ENCODE measurements at places on chromosomes 2 and 18.

- no peak for DNase-seq
Measured at GRCh38 chr2:12341920-12342319, 374.8 kb upstream of the TRIB2 start.

GRCh38 chr18:79936641-79937040, 14.8 kb downstream of the SLC66A2 start:
- no peak for DNase-seq

- DNase-seq: no peak
Measured at GRCh38 chr18:9738266-9738969, 30.3 kb downstream of the RAB31 start.

DNA sequence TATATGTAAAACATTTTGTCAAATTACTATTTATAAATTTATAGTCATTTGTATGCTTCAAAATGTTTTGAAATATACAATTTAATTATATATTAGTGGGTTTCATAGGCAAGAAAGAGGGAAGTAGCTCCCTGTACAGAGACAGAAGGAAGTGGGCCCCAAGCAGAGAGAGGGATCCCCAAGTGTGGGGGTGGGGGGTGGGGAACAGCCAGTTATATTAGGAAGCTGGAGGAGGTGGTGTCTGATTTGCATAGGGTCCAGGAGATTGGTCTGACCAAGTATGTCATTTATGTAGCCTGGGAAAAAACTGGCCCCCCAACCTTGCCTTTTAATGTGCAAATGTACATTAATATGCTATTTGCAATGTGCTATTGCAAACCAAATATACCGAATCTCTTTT, 76.5 kb upstream of the ZSWIM2 start:
- no peak for DNase-seq

GRCh38 chr2:85248773-85249509, 78.8 kb downstream of the TGOLN2 start:
- DNase-seq: no peak

GRCh38 chr18:9751371-9752031, 43.4 kb downstream of the RAB31 start:
- DNase-seq: no peak

DNA sequence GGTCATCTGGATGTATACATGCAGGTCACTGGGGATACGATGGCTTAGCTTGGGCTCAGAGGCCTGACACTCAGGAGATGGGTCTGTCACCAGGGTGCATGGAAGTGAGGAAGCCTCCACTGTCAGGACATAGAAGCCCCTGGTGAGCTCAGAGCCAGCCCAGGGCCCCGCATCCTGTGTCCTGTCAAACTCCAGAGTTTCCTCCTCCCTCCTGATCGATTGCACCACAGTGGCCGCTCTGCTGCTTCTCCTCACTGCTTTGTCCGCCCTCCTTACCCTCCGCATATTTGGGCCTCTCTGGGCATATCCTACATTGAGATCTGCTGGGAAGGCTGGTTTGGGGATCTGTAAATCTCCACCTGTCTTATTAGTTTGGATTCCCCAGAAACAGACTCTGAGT, 37.5 kb upstream of the ATG16L1 start:
- DNase-seq: no peak

DNA sequence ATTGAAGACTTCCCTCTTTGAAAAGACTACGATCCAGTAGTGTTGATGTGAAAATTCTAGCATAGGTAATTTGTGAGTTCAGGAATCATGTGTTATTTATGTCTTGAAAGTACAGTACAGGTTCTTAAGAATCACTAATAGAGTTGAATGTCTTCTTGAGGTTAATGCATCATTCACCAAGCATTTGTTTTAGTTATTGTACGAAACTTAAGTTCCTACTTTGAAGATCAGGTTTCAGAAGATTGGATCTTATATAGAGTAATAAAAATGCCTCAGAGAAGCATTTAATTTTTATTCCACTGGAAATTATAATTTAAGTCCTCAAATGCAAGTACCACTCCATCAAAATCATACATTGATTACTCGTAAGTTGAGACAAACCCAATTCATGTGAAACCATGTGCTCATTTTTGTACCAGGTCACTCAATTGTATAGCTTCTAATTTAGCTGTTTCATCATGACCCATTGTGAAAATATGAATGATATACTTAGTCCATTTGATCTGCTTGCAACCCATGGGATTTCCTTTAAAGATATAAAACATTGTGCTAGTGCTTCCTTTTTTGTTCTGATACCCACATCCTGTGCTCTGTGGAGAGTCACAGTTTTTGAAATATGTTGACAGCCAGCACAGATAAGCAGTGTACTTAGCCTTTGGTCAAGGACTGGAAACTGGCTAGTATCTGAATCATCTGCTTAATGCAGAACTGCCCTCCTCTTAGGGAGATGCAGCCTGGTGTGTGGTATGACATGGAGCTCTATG, 22.5 kb upstream of the RAB27B start:
- no peak for DNase-seq

- no peak for DNase-seq
Measured at GRCh38 chr2:110791435-110791834, 59.1 kb downstream of the ACOXL start.

DNA sequence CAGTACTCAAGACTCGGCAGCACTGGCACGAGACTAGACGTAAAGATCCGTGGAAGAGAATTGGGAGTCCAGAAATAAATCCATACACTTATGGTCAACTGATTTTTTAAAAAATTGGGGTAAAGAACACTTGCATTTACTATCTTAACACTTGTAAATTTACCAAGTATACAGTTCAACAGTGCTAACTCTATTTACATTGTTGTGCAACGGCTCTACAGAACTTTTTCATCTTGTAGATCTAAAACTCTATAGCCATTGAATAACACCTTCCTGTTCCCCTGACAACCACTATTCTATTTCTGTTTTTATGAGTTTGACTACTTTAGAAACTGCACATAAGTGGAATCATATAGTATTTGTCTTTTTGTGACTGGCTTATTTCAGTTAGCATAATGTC, 129.4 kb upstream of the SP3 start:
- no peak for DNase-seq

GRCh38 chr18:29512203-29512602, 1335.3 kb upstream of the CDH2 start:
- DNase-seq: no peak

GRCh38 chr2:62760555-62760954, 55.0 kb downstream of the EHBP1 start:
- no peak for DNase-seq

DNA sequence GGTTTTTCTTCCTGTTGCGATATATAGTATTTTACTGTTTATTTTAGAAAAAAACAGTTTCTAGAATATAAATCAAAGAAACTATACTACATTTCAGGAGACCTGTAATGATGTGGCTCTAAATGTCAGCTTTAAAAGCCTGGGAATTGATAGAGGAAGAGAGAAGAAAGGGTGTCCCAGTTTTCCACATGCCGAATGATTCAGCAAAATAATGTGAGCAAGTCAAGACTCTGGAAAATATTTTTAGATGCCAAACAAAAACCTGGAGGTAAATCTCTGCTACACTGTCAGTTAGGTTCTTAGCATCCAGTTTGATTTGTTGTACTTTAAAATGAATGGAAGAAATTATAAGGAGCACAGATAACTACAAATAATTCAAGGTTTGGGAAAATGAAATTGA, 67.1 kb upstream of the DSG1 start:
- DNase-seq: no peak

DNA sequence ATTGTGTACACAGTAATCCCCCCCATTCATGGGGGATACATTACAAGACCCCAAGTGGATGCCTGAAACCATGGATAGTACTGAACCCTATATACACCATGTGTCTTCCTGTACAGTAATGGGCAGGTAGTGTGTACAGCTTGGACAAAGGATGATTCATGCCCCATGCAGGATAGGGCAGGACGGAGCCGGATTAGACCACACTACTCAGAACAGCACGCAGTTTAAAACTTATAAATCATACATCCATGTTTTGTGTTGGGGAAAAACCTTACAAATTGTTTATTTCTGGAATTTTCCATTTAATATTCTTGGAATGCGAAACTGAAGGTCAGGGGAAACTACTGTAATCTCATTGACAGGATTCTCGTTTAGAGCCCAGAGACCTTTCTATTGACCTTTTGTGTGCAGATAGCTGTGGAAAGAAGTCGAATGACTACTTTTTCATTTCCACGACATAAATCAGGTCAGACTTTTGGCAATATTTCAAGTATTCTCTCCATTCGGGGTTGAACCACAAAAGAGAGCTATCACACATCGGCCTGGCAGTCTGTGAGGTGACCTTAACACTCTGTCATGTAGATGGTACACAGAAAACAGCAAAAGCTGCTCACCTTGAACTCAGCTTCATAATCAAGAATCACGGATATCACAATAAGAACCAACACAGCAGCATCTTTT, 9.9 kb upstream of the YPEL5 start:
- DNase-seq: no peak

- no peak for DNase-seq
Measured at GRCh38 chr2:17539611-17540092, 844 bp upstream of the VSNL1 start.

DNA sequence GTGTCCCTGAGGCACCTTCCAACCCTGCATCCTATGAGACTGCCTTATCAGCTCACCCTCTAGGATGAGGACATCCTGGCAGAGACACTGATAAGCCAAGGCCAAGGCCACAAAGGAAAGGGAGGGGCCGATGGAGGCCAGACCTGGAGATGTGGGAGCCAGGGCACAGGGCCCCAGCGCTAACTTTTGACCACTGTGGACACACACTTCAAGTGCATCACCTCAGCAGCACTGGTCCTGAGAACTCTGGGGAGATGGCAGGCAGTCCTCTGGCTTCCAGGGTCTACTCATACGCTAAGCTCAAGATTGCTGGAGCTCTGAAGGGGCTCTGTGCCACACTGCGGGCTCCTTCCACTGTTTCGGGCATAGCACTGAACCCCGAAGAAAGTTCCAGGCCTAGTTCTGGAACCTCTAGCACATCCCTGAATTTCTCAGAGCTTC, 100.2 kb upstream of the ID2 start:
- no peak for DNase-seq

GRCh38 chr2:98893911-98894321, 42.1 kb downstream of the CRACDL start:
- DNase-seq: no peak

GRCh38 chr18:46341986-46342525, 237.9 kb downstream of the HAUS1 start:
- DNase-seq: no peak

DNA sequence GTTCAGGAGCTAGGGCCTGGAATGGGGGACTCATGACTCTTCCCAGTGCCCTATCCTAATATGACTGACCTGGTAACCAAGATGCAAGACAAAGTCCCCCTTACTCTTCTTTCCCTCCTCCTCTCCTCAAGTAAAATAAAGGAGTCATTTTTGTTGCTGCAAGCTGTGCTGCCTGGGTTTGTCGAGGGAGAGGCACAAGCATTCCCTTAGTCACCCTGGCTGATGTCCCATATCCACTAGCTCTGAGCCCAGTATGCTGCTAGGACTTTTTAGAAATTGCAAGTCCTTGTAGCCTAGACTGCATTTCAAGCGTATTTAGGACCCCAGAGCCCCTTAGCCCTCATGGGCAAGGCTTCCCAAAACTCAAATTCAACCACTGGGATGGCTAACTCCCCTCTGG, 338.5 kb upstream of the SETBP1 start:
- no peak for DNase-seq

GRCh38 chr2:18319987-18320386, 240.5 kb downstream of the RDH14 start:
- no peak for DNase-seq

- DNase-seq: no peak
Measured at GRCh38 chr2:64300066-64300465, 153.9 kb upstream of the LGALSL start.

- no peak for DNase-seq
Measured at GRCh38 chr18:22113144-22113844, 56.1 kb upstream of the GATA6 start.

GRCh38 chr2:105112345-105112744, 74.5 kb downstream of the MRPS9 start:
- DNase-seq: no peak

DNA sequence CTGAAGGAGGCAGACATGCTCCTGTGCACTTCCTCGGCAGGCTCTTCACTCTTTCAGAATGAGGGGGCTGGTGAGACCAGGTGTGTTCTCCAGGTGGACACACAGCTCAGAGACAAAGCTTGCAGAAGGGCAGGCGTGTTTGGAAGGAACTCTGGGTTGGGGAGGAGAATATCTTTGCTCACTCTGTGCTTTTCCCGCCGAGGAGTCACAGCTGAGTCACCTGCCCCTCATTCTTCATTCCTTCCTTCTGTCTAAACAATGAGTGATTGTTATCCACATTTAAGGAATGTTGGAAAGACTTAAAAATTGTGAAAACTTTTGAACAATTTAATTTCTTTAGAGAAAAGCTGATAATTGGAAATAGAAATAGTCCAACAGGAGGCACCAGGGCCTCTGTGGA, 126.3 kb upstream of the TPO start:
- DNase-seq: no peak

DNA sequence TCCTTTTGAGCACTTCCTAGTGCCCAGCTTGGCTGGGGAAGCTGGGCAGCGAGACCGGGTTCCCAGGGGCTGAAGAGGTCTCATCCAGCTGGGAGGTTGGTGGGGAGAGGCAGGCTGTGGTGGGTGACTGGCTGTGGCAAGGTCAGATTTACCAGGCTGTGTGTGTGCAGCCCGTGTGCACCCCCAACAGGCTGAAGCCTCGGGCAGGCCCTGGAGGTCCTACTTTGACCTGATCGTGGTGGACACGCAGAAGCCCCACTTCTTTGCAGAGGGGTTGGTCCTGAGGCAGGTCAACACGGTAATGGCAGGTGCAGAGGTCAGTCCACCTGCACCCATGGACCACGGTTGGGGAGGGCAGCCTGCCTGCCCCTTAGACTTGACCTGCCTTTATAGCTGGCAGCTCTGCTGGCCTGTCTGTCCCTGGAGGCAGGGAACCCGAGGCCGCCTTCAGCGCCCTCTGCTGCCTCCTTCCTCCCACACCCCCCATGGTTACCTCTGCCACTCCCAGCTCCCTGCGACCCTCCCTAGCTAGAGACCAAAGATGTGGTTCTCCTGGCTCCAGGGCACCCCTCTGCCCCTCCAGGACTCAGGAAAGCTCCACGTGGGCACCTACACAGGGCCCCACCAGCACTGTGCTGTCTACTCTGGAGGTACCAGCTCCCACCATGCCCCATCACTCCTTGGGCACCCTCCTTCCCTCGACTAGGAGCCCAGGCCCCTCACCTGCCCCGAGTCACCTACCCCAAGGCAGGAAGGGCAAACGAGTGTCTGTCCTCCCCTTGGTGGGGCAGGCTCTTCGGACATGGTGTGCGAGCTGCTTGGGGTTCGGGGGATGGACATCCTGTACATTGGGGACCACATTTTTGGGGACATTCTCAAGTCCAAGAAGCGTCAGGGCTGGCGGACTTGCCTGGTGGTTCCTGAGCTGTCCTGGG, 4.0 kb downstream of the NT5DC4 start:
- DNase-seq: no peak

DNA sequence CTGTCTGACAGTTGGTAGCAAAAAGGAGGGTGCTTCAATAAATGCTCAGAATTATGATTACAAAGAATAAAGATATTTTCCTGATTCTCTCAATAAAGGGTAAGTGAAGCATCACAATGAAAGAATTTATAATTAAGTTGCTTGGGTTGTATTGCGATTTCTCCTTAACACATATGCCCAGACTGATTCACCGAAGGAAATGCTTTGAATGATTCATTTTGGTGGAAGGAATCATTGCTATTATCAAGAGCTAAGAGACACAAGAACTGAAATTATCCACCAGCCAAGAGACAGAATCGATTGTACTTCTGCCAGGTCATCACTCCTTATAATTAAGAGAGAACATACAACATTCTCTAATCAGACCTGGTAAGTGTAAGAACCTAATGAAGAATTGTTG, 301.4 kb downstream of the NR4A2 start:
- no peak for DNase-seq

Data from NCI-H2107 (cell line).